ENCODE measurements at places on chromosomes 6 and 20. TPM values are rescaled to one million over a fixed set of nuclear protein-coding genes. Genes with fewer than 3 reads are reported as not detected.
A peak's percentile ranks its signal among the peaks of the same experiment; 100 is the strongest.

GRCh38 chr6:20572940-20573339 is 38.7 kb downstream of the CDKAL1 start:
- DNase-seq = peak; percentile 11

- DNase-seq = peak; percentile 63
These were observed 147.6 kb upstream of the TAB2 start for GRCh38 chr6:149169761-149170511.

DNA sequence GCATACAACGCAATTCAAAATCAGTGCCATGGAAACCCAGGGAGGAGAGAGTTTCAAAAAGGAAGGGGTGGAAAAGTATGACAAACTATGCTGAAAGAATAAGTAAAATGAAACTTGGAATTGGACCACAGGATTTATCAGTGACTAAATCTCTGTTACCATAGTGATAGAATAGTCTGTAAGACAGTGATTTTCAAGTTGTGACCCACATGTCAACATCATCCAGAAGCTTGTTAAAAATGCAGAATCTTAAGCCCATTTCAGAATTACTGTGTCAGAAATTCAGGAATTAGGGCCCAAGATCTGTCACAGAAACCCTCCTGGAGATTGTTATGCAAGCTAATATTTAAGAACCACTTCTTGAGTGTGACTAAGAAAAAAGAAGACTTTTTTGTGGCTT is 417.7 kb upstream of the JAG1 start:
- no peak for DNase-seq

DNA sequence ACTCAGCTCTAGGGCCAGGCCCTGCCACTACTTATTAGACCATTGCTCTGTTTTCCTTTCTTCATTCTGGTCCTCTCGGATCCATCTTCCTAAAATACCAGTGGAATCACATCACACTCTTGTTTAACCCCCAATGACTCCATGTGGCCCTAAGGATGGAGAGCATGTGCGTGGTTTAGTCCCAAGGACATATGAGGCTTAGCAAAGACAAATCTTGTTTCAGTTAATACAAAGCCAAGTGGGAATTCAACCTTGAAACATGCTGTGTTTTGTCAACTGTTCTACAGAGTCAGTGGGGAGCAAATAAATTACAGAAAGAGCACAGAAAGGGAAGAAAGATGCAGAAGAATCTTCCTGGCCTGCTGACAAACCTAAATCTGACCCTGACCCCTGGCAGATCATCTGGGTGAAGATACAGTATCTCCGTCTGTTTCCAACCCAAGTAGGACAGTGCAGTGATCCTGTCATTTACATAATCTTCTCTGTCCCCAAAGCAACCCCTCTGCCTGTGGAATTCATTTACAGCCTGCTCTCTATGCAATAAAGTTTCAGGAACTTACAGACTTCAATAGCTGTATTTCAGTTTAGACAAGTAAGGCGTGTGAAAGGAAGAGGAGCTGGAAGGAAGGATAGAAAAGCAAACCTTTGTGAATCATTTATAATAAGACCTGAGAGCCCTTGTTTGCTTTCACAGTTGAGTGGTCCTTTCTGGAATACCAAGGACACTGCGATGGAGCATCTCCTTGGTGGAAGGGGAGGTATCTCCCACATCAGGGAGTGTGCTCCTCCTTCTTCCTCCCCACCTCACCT is 144.0 kb downstream of the THBS2 start:
- DNase-seq = no peak

- DNase-seq = no peak
These were observed 317.9 kb upstream of the MARCKS start for GRCh38 chr6:113539202-113539601.

OPN5 gene
- not detected for total RNA-seq

ADNP gene
- 28.1 TPM for total RNA-seq

OR2J2 gene
- not detected for total RNA-seq
